ENCODE measurements at places on chromosomes 5 and 9. TPM values are rescaled to one million over a fixed set of nuclear protein-coding genes. Genes with fewer than 3 reads are reported as not detected.

LYSMD3 gene
- total RNA-seq, result 8.1 TPM

CRHBP gene
- total RNA-seq, result 0.21 TPM

GABRA6 gene
- total RNA-seq, result not detected

TNFSF15 gene
- total RNA-seq, result 0.40 TPM

SMIM32 gene
- not detected for total RNA-seq

ZNF367 gene
- 6.4 TPM for total RNA-seq

INSYN2B gene
- 0.73 TPM for total RNA-seq

LYRM7 gene
- total RNA-seq, result 4.8 TPM

TXNDC8 gene
- not detected for total RNA-seq

SPIN1 gene
- 39.3 TPM for total RNA-seq

ENC1 gene
- total RNA-seq, result 10.8 TPM

GARNL3 gene
- 1.6 TPM for total RNA-seq

CCDC187 gene
- total RNA-seq, result 0.03 TPM

FBXO4 gene
- 8.6 TPM for total RNA-seq

TEK gene
- 0.12 TPM for total RNA-seq

EPB41L4B gene
- 11.1 TPM for total RNA-seq

CBY3 gene
- total RNA-seq, result not detected

PCDHGB5 gene
- total RNA-seq, result 2.1 TPM

SH3GL2 gene
- total RNA-seq, result 0.17 TPM

DMRT3 gene
- not detected for total RNA-seq

BARHL1 gene
- not detected for total RNA-seq

VCAN gene
- total RNA-seq, result 14.9 TPM

ADAMTS16 gene
- total RNA-seq, result 1.1 TPM

FIBCD1 gene
- total RNA-seq, result 10.7 TPM

RLN2 gene
- 0.24 TPM for total RNA-seq

TIMD4 gene
- 1.3 TPM for total RNA-seq

RNF183 gene
- 0.09 TPM for total RNA-seq

BNIP1 gene
- total RNA-seq, result 17.7 TPM

PCDHGB1 gene
- total RNA-seq, result 1.9 TPM

IL4 gene
- total RNA-seq, result not detected

PCA3 gene
- total RNA-seq, result not detected

PCDHGC4 gene
- total RNA-seq, result not detected

ZFP2 gene
- not detected for total RNA-seq
